Right ventricle myocardium inferior (tissue), 1 donor: ENCODE measurements at places on chromosomes 12 and 14. TPM values are rescaled to one million over a fixed set of nuclear protein-coding genes. Genes with fewer than 3 reads are reported as not detected.

DNA sequence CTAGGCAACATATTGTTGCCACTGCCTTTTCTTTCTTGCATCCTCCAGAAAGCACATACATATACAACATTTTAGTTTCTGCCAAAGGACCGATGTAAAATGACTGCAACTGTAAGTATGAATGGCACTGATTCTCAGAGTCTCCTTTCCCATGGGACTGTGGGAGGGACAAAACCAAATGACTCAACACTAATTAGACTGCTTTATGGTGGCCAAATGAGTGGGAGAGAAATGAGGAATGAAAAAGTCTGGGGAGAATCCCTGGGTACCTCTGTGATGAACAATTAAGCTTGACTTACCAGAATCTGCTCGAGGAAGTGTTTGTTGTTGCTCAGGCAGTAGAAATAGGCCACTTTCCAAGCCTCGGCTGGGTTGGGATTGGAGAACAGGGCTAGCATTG is 10.1 kb downstream of the ZFYVE26 start:
- DNase-seq = no peak

- no peak for DNase-seq
Observed at GRCh38 chr12:84550518-84550917, 362.1 kb downstream of the SLC6A15 start.

GRCh38 chr12:43884683-43885410 is 49.0 kb downstream of the TMEM117 start:
- no peak for DNase-seq

- no peak for DNase-seq
Observed at GRCh38 chr12:98369581-98369980, 145.8 kb upstream of the TMPO start.

Gene ACOT6
- not detected for total RNA-seq
